SHP77 (cell line): ENCODE measurements at places on chromosomes 7 and 10.

DNA sequence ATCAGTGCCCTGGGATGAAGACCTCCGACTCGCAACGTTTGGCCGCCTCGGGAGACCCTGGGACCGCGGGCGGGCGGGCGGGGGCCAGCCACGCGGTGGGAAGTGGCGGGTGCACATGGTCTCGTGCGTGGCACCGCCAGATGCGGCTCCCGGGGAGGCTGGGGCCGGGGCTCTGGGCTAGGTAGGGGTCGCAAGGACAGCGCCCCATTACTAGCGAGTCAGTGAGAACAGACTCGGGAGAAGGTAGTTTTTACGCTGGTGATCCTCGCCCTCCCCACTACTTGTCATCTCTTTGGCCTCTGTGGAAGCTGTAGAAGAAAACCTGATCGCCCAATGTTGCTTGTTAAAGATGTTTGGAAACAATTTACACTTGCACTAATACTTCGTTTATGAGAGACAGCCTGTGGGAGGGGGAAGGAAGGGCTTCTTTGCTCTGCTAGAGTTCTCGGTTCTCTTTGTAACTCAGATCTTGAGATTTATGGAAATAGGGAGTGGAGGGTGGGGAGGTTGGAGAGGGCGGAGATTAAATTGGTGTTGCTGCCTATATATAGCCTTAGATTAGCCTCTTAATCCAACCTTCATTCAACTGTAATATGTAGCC, 591 bp downstream of the BZW2 start:
- DNase-seq, result no peak

GRCh38 chr7:18849130-18849529, 268.3 kb downstream of the TWIST1 start:
- no peak for DNase-seq

GRCh38 chr10:64798297-64798696, 1277.1 kb downstream of the REEP3 start:
- DNase-seq, result no peak

DNA sequence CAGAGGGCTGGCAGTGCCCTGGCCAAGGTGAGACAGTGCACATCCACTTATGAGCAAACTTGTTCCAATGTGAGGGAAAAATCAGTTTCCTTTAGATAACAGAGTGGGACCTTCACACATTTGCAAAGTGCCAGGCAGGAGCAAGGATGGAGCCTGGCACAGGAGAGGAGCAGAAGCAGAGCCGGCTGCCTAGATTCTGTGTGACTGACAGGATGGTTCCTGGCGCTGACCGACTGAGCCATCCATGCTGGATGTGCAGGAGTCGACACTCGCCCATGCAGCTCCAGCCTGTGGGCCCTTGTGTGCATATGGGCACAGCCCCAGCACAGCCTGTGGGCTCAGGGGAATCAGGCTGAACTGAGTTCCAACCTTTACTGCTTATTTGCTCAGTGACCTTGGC, 346.5 kb downstream of the GRID1 start:
- DNase-seq, result no peak

DNA sequence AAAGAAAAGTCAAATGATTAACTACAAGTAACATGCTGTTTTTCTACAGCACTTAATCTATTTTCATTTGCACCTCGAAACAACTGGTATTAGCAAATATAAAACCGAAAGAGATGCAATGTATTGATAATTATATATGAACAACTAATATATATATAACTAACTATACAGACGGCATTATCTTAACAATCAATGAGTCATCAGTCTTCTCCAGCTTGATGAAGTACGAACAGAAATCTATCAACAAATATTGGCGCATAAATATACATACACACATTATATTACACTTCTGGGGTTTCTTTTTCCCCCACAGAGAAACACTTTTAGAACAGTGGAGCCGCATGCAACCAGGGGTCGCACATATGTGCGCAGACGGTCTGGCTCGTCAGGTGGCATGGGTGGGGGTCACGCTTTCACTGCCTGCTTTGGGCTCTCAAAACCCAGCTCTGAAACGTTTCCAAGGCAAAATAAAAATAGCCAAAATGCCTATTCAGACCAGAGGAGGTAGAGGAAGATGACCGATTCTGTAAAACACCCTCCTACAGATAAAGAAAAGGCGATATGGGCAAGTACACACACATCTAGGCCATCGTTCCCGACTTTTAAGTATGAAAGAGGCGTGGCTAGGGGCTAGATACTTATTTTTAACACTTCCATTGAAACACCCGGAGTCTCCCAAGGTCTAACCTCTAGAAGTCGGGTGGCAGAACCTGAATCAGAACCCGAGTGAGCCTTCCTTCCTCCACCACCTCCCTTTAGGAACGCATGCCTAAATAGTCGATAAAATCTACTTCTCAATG, 1.7 kb downstream of the ARHGAP12 start:
- no peak for DNase-seq

DNA sequence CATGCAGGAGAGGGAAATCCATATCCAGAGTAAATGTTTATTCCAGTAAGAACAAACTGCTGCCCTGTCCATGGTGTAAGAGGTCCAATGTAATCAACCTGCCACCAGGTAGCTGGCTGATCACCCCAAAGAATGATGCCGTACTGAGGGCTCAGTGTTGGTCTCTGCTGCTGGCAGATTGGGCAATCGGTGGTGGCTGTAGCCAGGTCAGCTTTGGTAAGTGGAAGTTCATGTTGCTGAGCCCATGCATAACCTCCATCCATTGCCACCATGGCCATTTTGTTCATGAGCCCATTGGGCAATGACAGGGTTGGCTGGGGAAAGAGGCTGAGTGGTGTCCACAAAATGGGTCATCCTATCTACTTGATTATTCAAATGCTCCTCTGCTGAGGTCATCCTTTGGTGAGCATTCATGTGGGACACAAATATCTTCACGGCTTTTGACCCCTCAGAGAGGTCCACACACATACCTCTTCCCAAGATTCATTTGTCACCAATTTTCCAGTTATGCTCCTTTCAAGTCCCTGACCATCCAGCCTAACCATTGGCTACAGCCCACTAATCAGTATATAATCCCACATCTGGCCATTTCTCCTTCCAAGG, 23.3 kb upstream of the PAPSS2 start:
- no peak for DNase-seq
